ENCODE measurements at places on chromosomes 7 and 10.

- DNase-seq: no peak
These were observed 59.2 kb downstream of the HK1 start for GRCh38 chr10:69337296-69338132.

DNA sequence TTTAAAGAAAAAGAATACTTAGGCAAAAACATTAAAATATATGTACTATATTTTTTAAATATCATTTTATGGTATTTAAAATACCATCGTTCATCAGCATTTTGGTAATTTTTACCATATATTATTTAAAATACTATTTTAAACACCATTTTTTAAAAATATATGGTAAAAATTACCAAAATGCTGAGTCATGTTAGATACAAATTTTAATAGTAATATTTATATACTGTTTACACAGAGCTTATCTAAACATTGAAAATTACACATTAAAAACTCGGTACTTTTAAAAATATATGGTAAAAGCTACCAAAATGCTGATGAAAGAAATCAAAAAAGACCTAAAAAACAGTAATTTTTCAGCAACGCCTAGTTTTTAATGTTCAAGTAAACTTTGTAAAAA, 105.6 kb downstream of the TPK1 start:
- DNase-seq: no peak

DNA sequence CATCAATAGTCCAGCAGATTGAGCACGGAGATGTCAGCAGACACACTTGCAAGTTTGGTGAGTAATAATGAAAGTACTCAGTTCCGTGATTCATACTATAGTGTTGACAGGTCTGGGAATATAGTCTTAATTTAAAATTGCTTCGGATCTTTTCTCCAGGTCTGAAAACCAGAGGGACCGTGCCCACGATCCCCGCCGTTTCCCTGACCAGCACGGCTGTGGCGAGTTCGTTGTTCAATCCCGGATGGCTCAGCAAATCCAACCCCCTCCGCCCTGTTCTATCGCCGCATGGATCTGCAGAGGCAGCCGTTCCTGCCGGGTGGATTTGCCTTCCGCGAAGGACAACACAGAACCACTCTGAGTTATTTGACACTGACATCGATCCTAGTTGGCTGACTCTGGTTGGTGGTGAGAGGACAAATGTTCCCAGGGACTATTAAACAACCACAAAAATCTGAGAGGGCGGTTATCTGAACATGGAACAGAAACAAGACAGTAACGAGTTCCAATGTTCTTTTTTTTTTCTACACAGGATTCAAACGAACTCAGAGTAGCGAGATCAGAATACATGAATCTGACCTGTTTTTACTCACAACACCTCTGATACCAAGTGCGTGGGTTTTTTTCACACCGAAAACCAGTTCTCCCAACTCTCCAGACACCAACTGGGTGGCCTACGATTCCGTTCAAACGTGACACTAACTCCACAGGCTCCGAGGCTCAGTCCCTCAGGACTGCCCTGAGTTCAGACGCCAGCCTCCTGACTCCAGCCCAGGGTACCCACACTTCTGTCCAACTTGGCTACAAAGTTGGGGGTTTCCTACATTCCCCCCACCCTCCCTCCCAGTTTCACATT, 52.7 kb downstream of the RBM17 start:
- DNase-seq: no peak

DNA sequence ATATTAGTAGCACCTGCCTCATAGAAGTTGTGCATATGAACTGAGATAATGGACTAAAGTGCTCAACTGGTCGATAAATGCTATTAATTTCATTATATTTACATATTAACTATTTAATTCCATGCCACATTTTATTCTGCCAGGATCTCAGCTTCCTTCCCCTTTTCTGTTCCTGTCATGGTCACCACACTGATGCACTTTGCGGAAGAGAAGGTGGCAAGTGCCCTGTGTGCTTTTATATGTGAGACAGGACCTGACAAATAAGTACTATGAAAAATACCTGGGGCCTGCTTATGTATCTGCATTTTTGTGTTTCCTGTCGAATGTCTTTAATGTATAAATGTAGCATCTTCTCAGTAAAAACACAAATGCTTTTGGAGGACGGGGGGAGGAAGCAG, 12.2 kb downstream of the ATP6V0E2 start:
- DNase-seq: no peak

DNA sequence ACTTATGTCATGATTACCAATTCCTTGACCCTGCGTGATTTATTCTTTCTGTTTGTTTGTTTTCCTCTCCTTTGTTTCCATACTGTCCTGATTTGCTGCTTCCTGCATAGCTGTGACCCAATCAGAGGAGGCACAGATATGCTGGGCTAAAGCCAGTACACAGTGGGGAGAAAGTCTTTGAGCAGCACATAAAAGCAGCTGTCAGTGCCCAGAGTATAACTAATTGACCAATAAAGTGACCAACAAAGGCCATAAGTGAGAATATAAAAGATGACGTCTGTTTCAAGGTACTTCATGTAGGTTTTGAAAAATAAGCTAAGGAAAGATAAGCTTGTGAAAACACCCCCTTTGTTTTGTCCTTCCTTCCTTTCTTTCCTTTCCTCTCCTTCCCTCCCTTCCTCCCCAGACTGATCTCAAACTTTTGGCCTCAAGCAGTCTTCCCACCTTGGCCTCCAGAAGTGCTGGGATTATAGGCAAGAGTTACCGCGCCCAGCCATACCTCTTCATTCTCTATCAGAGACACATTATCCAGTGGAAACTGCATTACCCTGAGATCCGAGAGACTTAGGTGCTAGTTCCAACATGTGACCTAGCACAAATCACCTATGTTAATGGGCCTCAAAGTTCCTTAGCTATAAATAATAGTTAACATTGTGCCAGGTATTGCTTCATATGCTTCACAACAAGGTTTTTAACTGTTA, 17.0 kb downstream of the BCAP29 start:
- DNase-seq: no peak

GRCh38 chr10:88332503-88333247, 250.4 kb downstream of the RNLS start:
- DNase-seq: no peak

DNA sequence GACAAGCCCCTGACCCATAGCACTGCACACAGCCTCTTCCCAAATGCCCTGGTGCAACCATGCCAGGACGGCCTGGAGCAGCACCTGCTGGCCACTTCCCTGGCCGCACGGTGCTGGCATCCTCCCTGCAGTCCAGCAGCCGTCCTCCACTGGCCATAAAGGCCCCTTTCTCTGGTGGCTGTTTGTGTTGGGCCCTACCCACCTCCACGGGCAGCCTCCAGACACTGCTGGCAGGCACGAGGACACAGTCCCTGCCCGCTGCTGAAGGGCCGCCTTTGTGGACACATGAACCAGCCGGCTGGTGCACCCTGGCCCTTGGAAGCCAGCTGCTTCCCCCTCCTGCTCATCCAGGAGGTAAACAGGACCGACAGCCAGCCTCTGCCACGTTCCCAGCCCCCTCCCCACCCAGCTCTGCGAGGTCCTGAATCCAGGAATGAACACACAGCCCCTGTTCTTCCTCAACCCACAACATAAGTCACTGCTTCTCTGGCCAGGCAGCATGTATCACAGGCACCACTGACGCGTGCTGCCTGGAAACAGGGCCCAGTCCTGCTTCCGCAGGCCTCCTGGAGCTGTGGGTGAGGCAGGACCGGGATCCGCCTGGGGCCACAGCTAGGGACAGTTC, 43.8 kb downstream of the SPOCK2 start:
- peak; percentile 80 for DNase-seq

GRCh38 chr7:76381814-76382213, 23.0 kb upstream of the YWHAG start:
- DNase-seq: no peak

DNA sequence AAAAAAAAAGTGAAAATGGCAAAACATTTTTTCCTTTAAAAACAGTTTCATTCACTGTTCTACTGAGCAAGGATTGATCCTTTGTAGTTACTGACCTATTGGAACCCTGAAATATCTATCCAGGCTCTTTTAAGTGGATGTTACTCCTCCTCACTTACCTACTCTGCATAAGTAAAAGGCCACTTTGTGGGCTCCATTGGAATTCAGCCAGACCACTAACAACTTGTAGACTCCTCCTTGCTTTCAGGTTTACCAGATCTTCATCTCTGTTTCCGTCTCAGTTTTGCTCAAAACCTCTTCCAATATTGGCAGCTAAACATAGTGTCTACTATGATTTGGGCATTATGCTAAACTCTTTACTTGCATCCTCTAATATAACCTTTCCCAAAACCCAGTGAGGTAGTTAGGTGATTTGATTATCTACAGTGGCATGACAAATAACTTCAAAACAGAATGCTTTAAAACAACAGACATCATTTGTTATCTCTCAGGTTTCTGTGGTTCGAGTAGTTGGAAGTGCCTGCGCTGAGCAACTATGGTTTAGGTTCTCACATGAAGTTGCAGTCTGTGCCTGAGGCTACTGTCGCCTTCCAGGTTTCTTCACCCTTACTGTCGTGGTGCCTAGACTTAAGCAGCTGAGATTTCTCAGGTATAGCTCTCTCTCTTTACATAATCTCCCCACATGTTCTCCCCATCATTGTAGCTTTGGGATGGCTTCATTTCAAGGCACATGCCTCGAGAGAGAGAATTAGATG, 698.2 kb downstream of the REEP3 start:
- DNase-seq: no peak

- DNase-seq: no peak
These were observed 69.1 kb upstream of the CYP26C1 start for GRCh38 chr10:92991513-92991912.

GRCh38 chr10:126658928-126659327, 11.6 kb downstream of the C10orf90 start:
- no peak for DNase-seq

DNA sequence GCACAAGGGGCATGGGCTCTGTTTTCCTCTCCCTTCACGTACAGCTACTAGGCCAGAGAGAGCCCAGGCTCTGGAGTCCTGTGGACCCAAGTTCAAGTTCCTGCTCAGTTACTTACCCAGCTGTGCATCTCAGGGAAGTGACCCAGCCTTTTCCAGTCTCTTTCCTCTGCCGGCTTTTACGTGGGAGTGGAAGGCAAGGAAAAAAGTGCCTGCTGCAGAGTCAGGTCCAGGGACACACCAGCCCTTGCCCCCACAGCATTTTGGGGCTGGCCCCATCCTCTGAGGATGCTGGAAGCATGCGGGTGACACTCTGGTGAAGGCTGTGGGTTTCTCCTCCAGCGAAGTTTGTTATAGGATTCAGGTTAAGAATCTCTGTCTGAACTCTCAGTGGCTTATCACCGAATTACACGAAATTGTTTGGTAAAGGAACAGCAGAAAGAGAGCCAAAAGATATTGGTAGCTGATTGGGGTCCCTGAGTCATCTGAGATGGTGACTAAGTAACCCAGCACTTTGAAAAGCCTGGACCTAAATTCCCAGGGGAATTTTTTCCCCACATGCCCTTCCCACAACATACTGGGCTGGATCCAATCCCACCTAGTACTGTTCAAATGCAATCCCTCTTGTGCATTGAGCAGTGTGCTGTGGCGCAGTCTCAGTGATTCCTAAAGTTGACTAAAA, 424.3 kb downstream of the RPS24 start:
- no peak for DNase-seq

- no peak for DNase-seq
These were observed 1.6 kb downstream of the FAM204A start for GRCh38 chr10:118340486-118340885.

DNA sequence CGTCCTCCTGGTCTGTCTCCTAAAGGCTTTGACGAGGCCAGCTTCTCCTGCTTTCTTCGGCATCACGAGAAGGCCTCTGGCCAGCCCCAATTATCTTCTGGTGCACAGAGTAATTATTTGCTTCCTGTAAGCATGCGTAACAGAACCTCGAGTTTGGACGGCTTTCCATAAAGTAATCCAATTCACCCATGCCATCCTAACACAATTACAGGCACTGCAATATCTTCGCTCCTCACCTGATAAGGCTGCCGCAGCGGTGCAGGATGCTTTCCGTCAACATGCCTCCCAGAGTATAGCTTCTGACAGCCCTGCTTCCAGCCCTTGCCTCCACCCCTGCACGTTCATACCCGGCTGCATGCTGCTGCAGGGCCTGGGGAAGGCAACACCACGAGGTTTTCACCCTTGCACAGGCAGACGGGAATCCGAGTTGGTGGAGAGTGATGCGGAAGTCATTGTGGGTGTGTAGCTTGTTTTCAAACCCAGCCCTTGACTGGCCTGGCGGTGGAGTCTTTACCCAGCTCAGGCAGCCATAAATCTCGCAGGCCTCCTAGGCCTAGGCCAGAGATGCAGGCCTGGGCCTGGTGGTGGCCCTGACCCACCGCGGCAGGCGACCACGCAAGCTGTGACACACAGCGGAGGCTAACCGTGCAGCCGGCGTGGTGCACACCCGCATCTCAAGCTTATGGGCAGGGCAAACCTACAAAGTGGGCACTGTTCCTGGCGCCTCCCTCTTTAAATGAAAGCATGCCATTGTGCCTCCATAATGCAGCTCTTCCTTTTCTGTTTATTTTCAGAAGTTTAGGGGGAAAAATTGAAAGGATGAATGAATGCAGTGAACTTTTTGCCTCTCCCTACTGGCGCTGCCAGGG, 12.7 kb downstream of the EBF3 start:
- no peak for DNase-seq

DNA sequence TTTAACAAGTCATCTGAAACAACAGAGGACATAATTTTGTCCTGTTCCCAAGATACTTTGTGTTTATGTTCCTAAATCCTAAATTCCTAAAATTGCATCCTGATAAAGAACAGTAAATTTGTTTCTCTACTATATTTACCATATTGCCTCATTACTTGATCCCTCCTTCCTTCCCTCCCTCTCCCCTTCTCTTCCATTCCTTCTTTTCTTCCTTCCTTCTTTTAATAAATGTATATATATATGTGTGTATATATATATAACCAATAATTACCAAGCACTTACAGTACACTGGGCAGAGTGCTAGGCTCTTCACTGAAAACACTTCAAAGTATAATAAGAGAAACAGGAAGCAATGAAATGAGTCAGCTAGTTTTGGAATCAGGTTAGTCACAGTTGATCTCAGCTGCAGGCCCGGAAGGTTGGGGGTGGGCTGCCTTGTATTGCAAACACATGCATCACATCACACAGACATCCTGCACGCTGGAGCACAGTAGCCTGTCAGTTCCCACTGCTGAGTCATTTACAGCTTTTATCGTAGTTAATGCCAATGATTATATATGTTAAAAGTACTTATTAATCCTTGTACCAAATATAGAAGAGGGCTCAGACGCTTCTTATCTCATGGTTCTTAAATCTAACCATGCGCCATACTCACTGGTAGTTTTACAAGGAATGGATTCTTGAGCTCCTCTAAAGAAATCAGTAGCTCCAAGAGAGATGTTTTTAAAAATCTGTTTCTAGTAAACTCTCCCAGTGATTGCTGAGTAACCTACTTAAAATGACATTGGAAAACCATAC, 551.7 kb downstream of the GRM8 start:
- peak; percentile 6 for DNase-seq

DNA sequence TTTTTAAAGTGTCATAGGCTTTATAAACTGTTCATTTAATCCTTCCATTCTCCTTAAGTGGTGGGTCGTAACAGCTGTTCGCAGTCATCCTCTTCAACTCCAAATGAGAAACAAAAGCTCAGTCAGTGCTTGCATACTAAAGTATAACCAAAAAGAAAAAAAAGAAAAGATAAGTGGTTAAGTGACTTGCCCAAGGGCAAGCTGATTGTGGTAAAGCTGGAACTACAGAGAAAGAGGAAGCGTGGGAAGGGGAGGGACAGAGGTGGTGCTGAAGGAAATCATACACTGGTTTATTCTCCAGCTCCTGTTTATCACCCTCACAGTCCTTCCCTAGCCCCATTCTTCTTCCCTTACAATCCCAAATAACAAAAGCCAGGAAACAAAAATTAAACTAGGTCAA, 29.6 kb downstream of the IDE start:
- no peak for DNase-seq

GRCh38 chr10:17882557-17882956, 69.2 kb upstream of the SLC39A12 start:
- no peak for DNase-seq

GRCh38 chr10:80408242-80409101, at the start of gene PRXL2A:
Gene PRXL2A (plus strand): TSS chr10:80408551. CDS start chr10:80420468, 11,917 bp downstream.
- peak; percentile 75 for DNase-seq
